ENCODE measurements at places on chromosomes 12 and 14. TPM values are rescaled to one million over a fixed set of nuclear protein-coding genes. Genes with fewer than 3 reads are reported as not detected.

- no peak for DNase-seq
These were observed 220.1 kb upstream of the EEA1 start for GRCh38 chr12:93149229-93149628.

GRCh38 chr12:86744547-86745212, 488.5 kb upstream of the MGAT4C start:
- no peak for DNase-seq

- DNase-seq: no peak
These were observed 32.7 kb downstream of the VCPKMT start for GRCh38 chr14:50083467-50084337.

DNA sequence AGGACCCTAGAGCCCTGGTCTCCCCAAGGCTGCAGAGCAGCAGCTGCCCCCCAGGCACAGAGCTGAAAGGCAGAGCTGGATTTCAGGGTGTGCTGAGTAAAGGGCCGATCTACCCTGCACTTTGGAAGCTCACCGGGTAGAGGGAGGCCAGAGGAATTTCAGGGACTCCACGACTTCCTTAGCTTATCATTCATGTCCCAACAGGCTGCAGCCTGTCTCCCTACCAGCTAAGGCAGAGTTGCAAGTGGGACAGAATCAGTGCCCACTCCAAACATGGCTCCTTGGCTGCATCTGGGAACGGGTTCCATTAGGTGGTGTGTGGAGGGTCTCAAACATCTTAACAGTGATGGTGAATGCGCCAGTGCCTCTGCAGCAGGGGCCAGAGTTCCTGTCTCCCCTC, 27.5 kb downstream of the MMAB start:
- no peak for DNase-seq

GRCh38 chr12:67991158-67991557, 1.9 kb downstream of the IFNG-AS1 start:
- no peak for DNase-seq

ERGIC2 gene
- total RNA-seq: 79.7 TPM

DNA sequence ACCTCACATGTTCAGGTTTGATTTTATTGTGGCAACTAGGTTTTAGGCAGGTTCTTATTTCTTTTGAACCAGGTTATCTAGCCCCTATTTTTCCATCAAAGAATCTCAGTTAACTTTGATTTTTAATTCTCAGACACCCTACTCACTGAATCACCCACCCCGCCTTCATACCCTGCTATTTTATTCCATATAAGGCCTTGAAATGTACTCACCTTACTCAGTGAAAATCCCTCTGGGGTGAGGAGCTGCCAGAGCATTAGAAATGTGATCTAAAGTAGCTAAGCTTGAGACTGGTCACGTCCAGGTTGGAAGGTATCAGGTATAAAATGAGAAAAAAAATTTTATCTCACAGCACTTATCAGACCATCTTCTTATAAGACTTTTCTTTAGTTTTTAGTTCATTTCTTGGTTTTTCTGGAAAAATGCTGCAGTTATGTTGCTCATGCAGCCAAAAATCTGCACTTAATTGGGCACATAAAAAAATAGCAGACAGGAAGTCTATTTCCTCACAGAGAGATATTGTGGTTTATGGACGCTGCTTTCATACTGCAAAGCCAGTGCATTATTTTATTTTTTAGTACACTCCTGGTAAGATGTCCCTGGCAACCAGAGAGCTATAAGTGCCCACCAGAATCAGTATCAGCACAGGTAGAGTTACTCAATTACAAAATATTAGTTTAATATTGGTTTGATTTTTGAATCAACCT, 101.5 kb upstream of the CCDC91 start:
- DNase-seq: no peak

GRCh38 chr12:15597125-15597830, 191.9 kb downstream of the EPS8 start:
- DNase-seq: peak; percentile 82

- DNase-seq: peak; percentile 29
These were observed 65.6 kb downstream of the TESC start for GRCh38 chr12:117033382-117034221.

OR4E2 gene
- not detected for total RNA-seq

DNA sequence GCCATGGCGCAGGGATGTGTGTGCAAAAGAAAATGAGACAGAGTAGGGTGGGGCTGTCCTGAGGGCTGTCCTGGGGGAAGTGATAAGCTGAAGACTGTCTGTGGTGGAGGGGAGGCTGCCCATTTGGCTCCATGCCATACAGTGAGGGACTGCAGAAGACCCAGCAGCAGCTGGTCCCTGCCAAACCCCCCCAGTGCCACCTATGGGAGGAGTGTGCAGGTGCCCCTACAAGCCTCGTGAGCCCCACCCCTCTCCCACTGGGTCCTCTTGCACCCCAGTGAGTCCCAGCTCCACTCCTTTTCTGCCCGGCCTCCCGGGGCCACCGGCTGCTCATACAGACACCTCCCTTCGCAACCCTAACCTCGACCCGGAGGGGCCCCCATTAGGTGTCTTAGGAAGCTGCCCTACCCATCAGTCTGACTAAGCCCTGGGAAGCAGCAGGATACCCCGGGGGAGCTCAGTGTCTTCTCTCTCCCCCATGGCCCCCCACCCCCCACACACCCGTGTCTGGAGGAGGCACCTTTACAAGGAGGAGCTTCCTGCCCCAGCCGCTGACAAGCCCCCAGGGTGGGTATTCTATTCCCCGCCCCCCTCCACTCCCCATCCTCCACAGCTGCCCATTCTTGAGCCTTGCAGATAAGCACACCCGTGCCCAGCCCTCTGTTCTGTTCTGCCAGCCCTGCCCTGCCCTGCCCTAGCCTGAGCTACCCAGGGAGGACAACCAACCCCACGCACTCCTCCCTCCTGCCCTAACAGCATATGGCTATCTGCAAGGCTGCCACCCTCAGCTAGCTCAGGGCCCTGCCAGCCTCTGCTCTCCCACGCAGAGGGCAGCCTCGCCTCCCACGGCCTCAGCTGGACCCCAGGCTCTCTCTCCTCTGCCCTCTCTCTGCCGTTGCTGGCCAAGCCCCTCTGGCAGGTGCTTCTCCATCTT, 41.9 kb downstream of the SLC6A12 start:
- DNase-seq: no peak

DNA sequence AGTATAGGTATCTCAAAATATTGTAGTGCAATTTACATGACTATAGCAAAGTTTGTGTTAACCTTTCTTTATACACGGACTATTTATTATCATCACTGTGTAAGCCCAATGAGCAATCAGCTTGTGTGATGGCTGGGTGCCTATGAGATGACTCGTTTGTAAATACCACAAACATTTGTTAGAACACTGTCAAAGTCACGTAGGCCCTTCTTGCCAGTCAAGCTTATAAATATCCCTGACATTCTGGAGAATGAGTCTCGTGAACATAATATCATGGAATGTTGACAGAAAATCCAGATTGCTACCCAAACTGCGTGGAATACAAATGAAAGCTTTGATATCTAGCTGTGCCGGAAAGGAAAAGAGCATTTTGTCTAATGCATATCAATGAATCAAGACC, 648.3 kb upstream of the MDGA2 start:
- no peak for DNase-seq

SLC25A47 gene
- 0.06 TPM for total RNA-seq

DNA sequence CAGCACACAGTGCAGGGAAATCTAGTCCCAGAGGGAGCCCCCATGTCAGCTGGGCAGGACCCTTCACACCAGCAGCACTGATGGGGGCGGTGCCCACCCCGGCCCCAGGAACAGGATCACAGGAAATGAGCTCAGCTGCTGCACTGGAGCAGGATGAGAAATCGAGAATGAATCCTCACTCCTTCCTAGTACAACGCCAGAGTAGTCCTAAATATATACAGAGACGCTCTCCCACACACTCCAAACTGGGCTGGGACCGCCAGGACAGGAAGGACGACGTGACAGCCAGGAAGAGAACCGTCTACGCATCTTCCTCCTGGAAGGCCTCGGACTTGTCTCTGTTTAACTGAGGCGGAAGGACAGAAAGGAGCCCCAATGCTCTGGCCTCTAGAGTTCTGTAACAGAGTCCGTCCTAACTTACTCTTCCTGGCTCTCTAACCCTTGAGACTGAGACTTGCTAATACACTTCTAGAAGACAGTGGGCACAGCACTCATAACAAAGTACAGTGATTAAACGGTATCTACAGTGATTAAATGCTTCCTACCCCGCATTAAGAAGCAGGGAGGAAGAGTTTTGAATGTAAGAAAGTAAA, 33.4 kb downstream of the CDC42BPB start:
- DNase-seq: no peak

RD3L gene
- total RNA-seq: not detected

- DNase-seq: no peak
These were observed 28.7 kb downstream of the MLXIP start for GRCh38 chr12:122107261-122107660.

KIAA0586 gene
- total RNA-seq: 13.8 TPM

SLC38A2 gene
- total RNA-seq: 254 TPM

GRCh38 chr14:67580336-67581171, 19.5 kb downstream of the PIGH start:
- no peak for DNase-seq

- DNase-seq: peak; percentile 59
These were observed 31.9 kb upstream of the DUSP6 start for GRCh38 chr12:89384050-89384758.

- no peak for DNase-seq
These were observed 1.0 kb downstream of the RTL1 start for GRCh38 chr14:100902295-100903133.

DNA sequence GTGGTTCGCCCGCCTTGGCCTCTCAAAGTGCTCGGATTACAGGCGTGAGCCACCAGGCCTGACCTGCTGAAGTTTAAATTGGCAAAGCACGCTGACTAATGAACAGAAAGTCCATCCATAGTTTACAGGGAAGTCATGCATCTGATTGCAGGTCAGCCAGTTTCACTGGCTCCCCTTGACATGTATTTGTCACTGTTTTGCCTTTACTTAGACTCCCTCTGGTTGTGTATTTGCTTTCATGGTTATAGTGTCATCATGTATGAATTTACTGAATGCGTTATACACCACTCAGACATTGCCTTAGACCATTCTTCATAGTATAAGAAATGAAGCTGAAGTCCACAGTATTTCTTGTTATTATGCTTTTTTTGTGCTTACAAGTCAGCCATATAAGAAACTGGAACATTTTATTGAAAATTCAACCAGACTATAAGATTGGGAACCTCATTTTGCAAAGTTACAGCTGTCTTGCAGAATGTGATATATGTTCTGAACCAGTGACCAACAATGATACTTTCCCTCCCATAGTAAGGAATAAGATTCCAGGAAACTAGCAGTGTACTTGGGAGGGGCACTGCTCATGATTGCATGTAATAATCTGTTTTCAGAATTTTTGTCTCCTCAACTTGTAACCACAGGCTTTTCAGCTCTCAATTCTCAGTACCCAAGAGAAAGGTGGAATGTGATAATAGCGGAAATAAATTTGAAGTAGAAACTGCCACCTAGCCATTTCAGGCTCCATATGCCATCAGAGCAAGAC, 51.9 kb upstream of the ATF7IP start:
- no peak for DNase-seq

GRCh38 chr12:51631591-51631990, 40.6 kb downstream of the SCN8A start:
- DNase-seq: peak; percentile 59

GRCh38 chr12:86929962-86930361, 673.8 kb upstream of the MGAT4C start:
- DNase-seq: no peak

GRCh38 chr14:95507701-95508103, 8.7 kb downstream of the SYNE3 start:
- DNase-seq: no peak

GRCh38 chr12:116876151-116876869, 4.9 kb downstream of the HRK start:
- no peak for DNase-seq

- DNase-seq: no peak
These were observed 104.7 kb upstream of the NUDT4 start for GRCh38 chr12:93272997-93273396.

KCNA1 gene
- total RNA-seq: not detected

GRCh38 chr12:97301576-97301975, 161.0 kb upstream of the RMST start:
- no peak for DNase-seq

REP15 gene
- total RNA-seq: not detected

GRCh38 chr14:23729720-23730387, 93.7 kb downstream of the DHRS2 start:
- no peak for DNase-seq

PAH gene
- total RNA-seq: not detected

DNA sequence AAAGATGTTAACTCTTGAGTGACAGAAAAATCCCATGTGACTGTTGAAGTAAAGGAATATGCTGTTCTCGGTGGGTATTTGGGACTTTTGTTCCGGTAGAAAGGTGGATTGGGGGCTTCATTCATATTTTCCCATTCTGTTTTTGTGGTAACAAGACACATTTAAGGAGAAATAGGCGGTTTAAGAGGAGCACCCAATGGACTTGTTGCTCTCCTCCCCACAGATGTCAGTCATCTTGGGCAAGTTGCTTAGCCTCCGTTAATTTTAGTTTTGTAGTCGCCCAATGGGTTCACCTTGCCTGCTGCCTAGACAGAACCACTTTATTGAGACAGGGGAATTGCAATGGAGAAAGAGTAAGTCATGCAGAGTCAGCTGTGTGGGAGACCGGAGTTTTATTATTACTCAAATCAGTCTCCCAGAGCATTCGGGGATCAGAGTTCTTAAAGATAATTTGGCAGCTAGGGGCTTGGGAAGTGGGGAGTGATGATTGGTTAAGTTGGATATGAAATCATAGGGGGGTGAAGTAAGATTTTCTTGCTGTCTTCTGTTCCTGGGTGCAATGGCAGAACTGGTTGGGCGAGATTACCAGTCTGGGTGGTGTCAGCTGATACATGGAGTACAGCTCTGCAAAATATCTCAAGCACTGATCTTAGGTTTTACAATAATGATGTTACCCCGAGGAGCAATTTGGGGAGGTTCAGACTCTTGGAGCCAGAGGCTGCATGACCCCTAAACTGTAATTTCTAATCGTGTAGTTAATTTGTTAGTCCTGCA, 50.3 kb downstream of the SLC38A1 start:
- no peak for DNase-seq

DNA sequence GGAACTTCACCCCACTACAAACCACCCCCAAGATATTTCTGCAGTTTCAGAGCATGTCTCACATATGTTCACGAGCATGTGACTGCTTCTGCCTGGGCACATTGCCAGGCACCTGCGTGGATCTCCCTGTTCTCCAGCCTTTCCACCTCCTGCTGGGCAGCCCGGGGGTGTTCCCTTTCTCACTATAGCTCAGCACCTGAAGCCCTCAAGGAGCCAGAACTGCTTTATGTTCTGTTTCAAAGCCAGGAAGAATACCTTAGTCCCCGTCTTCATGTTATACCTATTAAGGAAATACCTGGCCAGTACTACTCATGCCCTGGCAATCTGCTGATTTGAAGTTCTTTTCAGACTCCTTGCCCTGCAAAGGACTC, 4.2 kb upstream of the FGF6 start:
- no peak for DNase-seq

- DNase-seq: no peak
These were observed 126.7 kb downstream of the TTC6 start for GRCh38 chr14:37721976-37722659.

DNA sequence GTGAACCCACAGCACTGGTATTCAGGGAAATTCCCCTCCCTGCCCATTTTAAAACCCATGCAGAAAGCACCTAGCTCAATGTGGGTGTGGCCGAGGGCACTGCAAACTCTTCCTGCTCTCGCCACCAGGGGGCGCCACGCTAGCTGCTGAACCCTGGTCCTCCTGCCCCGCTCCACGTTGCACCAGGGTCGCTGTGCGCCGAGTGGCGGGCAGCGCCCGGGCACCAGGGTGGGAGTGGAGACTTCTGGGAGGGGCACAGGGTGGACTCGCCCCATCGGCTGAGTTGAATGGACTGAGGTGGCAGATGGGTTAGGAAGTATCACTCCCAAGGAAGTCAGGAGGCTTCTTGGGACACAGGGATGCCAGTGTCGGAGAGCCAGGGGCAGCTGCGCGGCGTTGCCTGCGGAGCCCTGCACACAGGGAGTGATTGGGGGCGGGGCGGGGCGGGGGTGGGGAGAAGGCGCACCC, 48.1 kb upstream of the BCL11B start:
- DNase-seq: peak; percentile 18
